ENCODE measurements at places on chromosomes 4 and X.
A peak's percentile ranks its signal among the peaks of the same experiment; 100 is the strongest.

GRCh38 chr4:163077680-163078079 is 89.0 kb downstream of the NAF1 start:
- DNase-seq: no peak

DNA sequence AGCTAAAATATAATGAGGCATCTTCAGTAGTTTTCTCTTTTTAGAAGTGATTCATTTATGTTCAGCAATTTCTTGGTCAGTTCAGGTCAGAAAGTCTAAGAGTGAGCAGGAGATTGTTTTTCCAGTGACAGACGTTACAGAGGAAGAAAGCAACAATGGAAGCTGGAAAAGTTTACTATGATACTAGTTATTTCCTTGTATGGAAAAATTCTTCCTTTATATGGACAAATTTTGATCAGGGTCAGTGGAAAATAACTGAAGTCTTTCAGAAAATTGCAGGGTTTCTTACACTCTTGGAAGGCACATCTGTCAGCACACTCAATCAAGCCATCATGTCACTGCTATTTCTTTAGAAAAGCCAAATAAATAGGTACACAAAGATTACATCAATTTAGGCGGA is 1120.7 kb downstream of the FAT4 start:
- DNase-seq: no peak

- no peak for DNase-seq
Observed at GRCh38 chr4:13982010-13982409, 354.5 kb upstream of the BOD1L1 start.

DNA sequence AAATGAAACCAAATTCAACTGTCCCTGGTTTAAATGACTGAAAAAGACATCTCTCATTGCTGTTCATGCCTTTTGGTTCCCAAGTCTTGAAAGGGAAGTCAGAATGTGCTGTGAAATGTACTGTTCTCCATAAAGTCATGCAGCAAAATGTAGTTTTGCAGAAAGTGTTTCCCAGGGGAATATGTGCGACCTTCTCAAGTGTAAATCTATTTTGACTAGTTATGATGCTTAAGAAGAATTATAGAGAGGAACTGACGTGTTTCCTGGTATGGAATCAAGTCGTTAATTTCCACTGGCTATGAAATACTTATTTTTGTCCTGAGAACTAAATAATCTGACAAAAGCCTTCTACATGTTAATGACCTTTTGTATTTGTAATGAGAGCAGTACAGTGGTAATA is 223.1 kb downstream of the CLCN4 start:
- DNase-seq: no peak

GRCh38 chr4:121255986-121256750 is 92.0 kb upstream of the TNIP3 start:
- DNase-seq: no peak

DNA sequence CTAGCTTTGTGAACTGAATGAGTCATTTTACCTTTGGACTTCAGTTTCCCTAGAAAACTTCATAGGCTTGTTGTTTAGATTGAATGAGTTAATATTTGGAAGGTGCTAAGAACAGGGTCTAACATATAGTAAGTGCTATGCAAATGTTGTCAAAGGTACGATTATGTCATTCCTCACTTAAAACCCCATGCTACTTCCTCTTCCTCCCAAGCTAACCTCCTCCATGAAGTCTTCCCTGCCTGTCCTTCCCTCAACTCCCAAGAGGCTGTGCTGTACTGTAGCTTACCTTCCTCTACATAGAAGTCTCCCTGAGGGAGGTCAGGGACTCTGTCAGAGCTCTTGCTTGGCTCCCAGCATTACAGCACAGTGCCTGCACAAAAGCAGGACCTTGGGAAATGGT is 103.4 kb upstream of the PJA1 start:
- DNase-seq: no peak

DNA sequence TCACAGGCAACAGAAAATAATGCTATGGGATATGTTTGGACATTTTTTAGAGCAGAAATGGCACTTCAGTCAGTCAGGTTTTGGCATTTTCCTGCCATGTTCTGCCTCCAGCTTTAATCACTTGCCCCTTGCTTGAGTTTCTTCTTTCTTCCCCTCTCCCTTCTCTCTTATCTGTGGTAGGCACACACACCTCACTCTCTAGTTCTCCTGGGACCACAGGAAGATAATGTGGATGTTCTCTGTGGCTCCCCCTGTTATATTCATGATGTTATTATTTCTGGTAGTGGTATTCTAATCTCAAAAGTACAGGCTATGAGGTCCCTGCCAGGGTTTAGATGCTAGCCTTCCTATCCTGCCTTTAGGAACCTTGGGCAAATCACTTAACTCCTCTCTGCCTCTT is 5.2 kb downstream of the HADH start:
- DNase-seq: no peak

DNA sequence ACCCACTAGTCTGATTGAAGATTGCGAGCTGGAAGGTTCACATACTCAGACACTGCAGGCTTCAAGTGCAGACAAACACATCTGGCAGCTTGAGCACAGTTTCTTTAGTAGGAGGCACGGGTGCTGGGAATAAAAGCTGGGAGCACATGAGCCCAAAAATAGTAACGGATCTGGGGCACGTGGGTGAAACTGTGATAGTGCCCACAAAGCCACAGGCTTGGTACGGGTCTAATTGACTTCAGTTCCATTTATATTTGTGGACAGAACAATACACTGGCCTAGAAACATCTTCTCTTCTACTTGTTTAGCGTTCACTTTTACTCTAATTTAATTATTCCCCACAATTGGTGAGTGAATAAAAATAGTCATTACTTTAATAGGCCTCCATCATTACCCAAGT is 2370.7 kb downstream of the PCDH7 start:
- no peak for DNase-seq

GRCh38 chrX:154419189-154419588 is 7.8 kb downstream of the TAFAZZIN start:
- no peak for DNase-seq

GRCh38 chrX:313546-313945 is 5.0 kb downstream of the GTPBP6 start:
- DNase-seq: no peak

DNA sequence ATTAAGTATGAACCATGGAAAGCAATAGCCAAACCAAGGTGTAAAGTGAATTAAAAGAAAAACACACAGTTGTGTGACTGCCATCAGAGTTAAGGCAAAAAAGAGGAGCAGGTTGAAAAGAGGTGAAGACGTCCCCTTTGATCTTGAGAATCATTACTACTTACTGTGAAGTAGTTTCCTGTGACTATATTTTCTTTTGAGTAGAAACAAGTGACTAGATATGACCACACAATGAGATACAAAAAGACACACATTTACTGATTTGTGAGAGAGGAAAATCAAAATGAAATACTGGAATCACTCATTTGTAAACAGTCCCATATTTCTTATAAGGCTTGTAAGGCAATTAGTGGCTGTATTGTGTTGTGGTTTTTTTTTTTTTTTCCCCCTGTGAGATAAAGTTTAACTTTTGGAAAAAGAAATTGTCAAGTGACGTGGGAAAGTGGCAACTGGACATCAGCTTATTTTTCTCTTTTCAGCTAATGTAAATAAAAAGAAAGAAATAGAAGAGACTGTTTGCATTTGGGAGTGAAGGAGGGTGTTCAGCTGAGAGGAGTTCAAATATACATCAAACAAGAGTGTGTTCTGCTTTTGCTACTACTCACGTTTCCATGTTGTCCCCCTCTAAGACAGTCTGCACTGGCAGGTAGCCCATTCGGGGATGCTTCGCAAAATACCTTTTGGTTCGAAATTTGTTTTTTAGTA is 106.4 kb upstream of the FTHL17 start:
- DNase-seq: no peak

DNA sequence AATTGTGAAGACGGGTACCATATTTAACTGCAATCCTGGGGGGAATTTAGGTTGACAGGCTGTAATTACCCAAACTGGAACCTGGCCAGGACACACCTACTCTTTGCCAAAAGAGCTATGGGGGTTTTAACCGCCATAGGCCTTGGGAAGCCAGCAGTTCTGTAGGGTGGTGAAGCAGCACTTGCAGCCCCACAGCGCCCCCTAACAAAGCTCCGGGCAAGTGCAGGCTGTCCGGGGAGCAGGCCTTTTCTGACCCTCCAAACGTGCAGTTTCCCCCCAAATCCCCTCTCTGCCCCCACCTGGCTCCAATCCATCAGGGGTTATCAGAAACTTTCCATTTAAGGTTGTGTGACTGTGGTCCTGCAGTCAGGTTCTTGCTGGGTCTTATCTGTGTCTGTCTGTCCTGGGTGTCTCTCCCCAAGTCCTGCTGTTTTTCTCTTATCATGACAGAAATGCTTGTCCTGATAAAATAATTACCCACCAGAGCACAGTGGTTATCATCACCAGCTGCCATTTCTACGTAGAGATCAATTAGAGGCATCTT is 350.9 kb downstream of the MID1IP1 start:
- no peak for DNase-seq

DNA sequence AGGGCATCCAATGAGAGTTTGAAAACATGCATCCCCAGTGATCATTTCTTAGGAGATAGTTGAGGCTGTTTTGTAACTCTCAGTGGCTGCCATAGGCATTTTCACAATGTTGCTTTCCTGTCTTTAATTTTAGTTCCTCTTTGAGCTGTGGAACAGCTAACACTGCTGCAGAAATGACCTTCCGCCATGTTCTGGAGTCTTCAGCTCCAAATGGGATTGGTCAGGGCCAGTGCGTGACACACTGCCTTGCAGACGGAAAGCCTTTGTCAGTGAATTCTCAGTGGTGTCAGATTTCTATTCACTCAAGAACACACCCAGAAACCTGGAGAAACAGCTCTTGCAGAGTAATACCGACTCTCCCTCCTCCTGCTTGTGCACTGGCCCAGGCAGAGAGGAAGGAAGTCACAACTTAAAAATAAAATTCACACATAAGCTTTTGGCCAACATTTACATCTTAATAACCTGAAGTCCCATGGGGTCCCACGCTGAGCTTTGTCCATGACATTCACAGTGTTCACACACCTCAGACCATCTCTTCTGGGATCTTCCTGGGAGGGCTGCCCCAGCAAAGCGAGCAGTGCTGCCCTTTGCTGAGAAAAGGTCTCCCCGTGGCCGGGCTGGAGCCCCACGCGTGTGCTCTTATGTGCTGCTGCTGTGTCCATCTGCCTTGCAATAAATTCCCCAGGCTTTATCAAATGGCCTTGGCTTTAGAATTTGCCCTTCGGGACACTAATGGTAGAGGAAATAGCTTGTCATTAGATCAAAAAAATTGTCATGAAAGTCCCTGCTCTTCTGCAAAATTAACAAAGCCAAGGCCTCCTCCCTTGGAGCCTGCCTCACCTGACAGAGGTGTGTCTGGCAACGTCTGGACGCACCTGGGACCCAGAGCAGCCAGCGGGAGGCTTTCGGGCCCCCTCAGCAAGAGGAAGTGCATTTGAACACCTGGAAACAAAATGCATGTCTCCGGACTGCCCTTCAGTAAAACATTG is 126.8 kb downstream of the IRF2 start:
- peak; percentile 68 for DNase-seq

GRCh38 chrX:87167841-87168240 is 349.8 kb upstream of the KLHL4 start:
- no peak for DNase-seq

- DNase-seq: no peak
Observed at GRCh38 chr4:2728806-2729532, 27.2 kb downstream of the TNIP2 start.

GRCh38 chrX:25005382-25006185 is 10.2 kb downstream of the ARX start:
- DNase-seq: no peak

DNA sequence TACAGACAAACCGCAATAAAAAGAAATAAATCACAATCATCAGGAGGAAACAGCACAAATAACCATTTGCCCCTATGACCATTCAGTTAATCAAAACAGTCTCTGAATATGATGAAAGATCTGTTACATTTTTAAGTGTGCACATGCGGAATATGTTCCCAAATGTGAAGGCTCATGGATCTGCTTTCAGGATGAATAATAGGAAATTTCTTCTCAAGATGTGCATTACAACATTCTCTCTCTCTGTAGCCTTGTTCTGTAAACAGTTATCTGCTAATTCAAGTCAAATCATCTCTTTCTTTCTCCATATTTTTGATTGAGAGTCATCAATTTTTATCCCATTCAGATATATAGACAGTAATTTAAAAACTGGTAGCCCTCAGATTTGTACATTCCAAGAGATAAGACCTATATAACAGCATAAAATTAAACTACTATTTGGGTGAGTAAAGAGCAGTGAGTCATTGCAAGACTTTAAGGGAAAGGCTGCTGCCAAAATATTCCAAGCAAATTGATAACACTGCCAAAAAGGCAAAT is 433.9 kb upstream of the ATOH1 start:
- DNase-seq: no peak

DNA sequence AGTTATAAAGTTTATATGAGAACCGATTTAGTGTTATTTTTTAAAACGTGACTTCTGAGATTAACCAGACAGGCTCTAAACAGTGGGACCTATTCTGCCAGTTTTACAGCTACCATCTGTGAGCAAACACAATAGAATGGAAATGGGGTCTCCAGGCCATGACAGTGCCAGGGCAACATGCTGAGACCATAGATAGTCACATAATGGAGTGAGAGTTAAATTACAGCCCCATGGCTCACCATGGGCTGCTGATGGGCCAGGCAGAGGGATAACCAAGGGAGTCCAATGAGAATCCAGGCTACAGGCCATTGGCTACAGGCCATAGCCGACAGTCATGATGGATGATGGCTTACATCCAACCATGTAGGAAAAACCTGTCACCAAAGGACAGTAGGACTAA is 183.5 kb upstream of the NDP start:
- DNase-seq: no peak

DNA sequence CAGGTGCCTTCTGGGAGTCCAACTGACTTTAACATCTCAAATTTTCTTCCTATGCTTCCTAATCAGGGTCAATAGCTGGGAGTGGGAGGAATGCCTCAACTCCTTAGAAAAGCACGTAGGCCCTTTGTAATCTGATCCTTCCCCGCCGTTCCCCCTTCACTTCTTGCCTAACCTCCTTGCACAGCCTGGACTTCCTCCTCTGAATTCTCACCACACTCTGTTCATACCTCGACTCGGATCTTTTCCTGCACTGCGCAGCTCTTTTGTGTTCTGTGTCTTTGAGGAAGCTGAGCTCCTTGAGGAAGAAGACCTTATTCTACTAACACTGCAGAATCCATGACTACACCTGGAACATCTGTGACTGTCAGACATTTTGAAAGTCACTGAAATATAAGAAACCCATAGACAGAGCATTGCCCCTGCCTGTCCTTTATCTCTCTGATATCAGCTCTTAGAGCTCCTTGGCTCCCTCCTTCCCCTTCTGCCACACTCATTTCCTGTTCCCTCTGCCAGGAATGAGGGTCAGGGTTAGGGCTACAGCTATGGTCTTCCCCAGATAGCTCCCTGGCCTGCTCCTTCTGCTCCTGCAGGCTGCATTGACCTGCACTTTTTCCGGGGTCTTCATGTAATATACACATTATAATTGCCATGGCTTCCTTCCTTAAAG is 140.2 kb upstream of the LDB2 start:
- DNase-seq: no peak

GRCh38 chr4:147345662-147346061 is 135.2 kb upstream of the EDNRA start:
- no peak for DNase-seq

GRCh38 chr4:117777721-117778120 is 256.6 kb upstream of the NDST3 start:
- DNase-seq: no peak

GRCh38 chr4:1294424-1294823 is 4.7 kb downstream of the MAEA start:
- DNase-seq: no peak

- no peak for DNase-seq
Observed at GRCh38 chrX:16347968-16348670, 180.8 kb downstream of the MAGEB17 start.
